ENCODE measurements at places on chromosomes 2 and 18.

- DNase-seq, result no peak
These were observed 283.8 kb downstream of the RDH14 start for GRCh38 chr2:18276583-18277075.

DNA sequence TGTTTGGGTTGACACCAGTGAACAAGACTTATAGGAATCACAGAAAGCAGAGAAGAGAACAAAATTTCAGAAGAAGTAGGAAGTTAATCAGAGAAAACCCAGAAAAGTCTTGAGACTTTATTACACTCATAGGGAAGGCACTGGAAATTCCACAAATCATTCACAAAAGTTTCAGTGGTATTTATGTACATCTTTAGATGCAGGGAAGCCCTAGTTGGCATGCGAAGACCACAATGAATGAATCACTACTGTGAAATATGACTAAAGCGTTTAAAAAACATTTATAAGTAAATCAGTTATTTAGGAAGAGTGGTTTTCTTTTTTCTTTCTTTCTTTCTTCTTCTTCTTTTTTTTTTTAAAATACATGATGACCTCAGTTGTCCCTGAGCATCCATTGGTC, 105.1 kb downstream of the NUP35 start:
- DNase-seq, result no peak

- DNase-seq, result no peak
These were observed 204.5 kb downstream of the ZFP36L2 start for GRCh38 chr2:43021791-43022509.

DNA sequence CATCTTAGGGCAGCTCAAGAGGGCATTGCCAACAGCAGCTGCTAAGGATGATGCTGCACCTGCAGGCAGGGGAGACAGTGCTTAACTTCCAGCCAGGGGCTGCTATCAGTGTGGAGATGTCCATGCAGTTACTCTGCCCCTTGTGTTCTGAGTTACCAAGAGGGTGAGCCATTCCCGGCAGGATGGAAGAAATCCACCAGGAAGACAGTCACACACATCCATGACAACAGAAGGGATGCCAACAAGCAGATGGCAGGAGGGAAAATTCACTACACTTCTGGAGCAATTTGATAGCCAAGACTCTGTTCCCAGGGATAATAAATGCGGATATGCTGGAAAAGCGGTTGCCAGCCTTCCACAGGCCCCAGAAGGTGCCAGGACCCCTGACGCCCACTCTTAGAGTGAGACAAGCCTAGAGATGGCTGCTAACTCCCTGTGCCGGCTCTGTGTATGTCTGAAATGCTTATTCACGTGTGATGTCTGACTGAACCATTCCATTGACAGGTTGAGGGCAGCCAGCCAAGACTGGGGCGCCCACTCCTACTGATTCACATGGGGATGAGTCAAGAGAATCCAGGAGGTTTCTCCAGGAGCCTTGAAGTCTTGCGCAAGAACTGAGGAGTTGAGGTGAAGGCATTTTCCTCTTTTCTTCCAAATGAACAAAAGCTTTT, 24.5 kb downstream of the LOXHD1 start:
- no peak for DNase-seq

- DNase-seq, result no peak
These were observed 101.4 kb downstream of the FARSB start for GRCh38 chr2:222554517-222554916.

DNA sequence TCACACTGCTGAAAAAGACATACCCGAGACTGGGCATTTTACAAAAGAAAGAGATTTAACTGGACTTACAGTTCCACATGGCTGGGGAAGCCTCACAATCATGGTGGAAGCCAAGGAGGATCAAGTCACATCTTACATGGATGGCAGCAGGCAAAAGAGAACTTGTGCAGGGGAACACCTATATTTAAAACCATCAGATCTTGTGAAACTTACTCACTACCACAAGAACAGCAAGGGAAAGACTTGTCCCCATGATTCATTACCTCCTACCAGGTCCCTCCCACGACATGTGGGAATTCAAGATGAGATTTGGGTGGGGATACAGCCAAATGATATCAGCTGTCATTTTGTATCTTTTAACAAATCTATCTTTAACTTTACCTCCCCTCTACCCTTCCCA, 251.1 kb upstream of the RASGRP3 start:
- no peak for DNase-seq

GRCh38 chr2:25482341-25482740, 140.6 kb upstream of the DNMT3A start:
- DNase-seq, result no peak

GRCh38 chr2:139813340-139813739, 1033.2 kb upstream of the NXPH2 start:
- no peak for DNase-seq

DNA sequence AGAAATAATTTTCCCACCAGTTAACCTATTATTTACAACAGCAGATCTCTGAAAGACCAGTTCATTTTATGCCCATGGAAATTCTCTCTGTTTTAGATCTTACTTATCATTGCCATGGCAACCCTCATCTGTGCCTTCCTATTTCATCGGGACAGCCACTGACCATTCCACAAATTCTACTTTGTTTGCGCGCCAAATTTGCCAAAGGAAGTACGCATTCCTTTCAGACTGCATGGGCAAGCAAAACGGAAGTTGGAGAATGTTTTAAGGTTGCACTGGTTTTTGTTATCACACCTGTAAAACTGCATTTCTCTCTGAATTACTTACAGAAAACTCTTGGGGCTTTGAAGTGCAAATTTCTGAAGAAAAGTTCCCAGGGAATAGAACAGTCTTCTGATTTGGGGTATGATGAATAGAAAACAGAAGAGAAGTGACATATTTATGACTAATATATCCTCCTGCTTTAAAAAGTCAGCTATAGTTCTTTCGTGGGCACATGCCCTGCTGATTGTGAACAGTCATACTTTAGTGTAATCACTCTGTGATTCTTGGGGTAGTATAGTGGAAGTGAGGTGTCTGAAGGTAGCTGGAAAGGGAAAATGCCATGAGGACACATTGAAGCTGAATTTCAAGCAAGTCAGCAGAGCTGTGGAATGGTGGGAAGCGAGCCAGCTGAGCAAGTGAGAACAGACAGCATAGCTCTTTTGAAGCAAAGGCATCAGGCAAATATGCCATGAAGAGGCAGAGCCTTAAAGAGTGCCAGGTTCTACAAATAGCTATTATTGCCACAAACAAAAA, 20.9 kb downstream of the NETO1 start:
- no peak for DNase-seq

DNA sequence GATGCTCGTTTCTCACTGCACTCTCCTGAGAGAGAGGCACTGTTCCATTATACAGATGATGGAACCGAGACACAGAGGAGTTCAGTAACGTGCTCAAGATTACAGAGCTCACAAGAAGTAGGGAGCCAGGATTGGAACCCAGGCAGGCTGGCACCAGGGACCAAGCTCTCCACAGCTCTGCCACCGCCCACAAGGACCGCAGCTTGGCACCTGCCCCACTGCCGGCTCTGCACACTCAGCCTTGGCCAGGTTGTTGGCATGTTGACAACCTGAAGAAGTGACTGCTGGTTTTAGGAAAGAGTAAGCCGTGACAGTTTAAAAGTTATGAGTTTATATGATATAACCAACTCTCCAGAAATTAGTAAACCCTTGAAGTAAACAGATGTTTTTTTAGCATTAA, 48.0 kb upstream of the ITM2C start:
- DNase-seq, result no peak

- DNase-seq, result no peak
These were observed 100.5 kb downstream of the CDC42EP3 start for GRCh38 chr2:37570773-37571586.

GRCh38 chr2:241884951-241885290, 15.4 kb downstream of the RTP5 start:
- no peak for DNase-seq

DNA sequence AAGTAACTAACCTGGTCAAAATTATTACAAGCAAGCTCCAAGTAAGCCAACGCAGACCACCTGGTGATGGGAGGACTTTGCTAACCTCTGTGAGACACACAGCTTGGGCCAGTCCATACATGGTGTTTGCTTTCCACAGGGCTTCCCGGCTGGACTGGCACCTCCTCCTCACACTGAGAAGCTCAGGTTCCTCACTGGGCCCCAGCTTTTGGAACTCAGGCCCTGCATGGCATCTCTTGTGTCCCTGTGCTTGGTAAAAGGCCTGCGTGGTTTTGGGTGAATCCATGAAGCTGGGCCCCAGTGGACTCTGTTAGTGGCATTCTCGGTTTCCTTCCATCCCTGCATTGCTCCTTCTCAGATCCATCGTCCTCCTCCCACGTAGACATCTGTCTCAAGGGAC, 123.4 kb downstream of the VAPA start:
- DNase-seq, result no peak

GRCh38 chr2:176978921-176979320, 233.7 kb upstream of the HNRNPA3 start:
- no peak for DNase-seq

DNA sequence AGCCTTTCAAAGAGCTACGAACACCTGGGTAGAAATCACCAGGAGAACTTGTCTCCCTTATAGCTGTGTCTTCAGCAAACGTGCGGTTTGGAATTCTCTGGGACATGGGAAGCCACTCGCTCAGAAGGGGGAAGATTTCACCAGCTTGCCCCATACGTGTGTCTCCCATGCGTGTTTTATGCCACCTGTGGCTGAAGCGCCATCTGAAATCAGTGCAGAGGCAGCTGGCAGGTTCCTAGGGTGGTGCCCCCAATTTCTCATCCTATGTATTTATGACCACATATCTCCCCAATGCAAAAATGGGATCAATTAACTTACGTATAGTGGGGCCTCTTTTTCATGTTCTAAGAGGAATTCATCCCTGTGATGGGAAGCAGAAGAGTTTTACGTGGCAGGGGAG, 81.6 kb downstream of the TPO start:
- DNase-seq, result no peak

DNA sequence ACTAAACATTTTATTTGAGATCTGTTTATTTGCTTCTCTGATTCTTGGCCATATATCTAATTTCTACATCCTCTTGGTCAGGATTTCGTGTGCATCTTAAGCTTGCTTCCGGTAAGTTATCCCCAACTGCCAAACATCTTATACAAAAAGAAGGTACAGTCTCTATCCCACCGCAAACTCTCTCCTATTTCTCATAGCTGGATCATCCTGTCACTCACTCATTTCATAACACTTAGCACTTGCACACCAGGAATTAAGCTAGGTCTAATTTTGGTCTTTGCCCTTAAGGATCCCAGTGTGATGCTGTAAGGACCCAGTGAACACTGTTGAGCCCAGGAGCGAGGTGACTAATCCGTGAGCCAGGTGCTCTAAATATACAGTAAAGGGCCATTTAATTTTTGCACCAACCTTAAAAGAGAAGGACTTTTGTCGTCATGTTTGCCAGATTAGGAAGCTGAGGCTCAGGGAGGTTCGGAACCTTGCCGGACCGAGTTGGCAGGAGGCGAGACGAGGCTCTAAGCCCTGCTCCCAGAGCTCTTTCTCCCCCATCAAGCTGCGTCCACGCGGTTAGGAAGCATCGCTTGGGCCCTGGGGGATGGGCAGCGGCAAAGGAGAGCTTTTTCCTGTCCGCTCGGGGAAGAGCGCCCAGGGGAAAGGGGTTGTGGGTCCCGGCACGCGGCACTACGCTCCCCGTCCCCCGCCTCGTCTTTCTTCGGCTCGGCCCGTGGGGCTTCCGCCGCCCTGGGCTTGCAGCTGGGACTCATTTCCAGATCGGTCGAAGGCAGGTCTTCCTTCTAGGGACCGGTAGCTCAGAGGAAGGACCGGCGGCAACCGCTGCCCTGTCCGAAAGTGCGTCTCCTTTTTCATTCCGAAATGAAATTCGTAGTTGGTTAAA, 4.1 kb upstream of the ITPRIPL1 start:
- peak; percentile 91 for DNase-seq

DNA sequence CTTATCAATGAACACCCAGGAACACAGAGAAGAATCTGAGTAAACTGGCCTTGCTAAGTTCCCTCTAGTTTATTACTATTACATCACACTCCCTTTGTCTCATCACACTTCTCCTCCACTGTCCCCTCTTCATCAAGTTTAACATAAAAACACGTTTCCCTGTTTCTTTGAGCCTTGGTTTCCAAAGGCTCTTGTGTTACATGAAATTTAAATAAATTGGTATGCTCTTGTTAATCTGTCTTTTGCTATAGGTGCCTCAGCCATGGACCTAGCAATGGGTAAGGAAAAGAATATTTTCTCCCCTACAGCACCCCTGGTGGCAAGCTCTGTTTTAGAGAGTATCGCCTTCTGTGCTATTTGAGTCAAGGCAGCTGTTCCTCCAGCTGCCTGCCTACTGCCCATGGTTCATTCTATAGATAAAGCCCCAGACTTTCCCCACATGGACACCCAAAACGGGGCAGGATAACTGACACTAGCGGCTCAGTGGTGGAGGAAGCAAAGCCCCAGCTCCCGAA, 31.8 kb downstream of the TGIF1 start:
- no peak for DNase-seq

- DNase-seq, result no peak
These were observed 333.1 kb upstream of the HNRNPA3 start for GRCh38 chr2:176879426-176879995.

- no peak for DNase-seq
These were observed 146.2 kb downstream of the RBMS1 start for GRCh38 chr2:160347269-160347863.

DNA sequence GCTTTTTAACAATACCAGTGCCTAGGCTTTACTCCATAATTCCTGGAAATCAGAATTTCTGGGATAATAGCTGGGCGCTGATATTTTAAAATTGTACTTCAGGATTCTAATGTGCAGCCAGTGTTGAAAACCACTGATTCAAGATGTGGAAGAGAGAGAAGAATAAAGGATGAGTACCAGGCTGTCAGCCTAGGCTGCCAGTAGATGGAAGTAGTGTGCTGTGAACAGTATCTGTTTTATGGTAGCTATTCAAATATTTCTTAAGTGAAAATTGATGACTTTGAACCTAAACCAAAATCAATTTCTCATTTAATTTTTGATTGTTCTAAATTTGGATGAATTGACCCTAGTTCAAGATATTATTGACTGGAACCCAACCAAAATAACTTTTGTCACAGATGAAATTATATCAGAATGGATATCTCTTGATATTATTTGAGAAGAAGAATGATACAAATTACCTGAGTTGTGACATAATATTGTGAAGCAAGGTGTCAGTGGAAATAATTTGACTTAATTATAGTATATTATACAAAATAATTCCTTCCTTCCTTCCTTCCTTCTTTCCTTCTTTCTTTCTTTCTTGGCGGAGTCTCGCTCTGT, 88.0 kb downstream of the COMMD1 start:
- DNase-seq, result no peak

- DNase-seq, result no peak
These were observed 36.5 kb upstream of the ASNSD1 start for GRCh38 chr2:189624648-189625355.

DNA sequence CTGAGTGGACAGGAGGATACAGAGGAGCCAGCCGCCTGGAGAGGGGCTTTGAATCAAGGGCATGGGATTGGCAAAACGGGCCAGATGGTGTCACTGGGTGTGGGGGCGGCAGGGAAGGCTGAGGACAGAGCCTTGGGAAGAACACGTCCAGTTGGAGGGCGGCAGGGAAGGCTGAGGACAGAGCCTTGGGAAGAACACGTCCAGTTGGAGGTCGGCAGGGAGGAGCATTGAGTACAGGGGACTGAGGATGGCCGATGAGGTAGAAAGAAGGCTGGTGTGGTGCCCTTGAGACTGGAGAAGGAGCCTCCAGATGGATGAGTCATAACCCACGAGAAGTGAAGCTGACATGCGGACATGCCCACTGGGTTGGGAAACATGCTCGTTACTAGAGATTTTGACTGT, 4.5 kb downstream of the HES6 start:
- no peak for DNase-seq
